Stimulated activated CD8-positive, alpha-beta memory T cell treated with anti-CD3 and anti-CD28 coated beads, Interleukin-15, amount 100 ng/mL, for 1 hour (primary cell): ENCODE measurements at places on chromosomes 3 and 15.

DNA sequence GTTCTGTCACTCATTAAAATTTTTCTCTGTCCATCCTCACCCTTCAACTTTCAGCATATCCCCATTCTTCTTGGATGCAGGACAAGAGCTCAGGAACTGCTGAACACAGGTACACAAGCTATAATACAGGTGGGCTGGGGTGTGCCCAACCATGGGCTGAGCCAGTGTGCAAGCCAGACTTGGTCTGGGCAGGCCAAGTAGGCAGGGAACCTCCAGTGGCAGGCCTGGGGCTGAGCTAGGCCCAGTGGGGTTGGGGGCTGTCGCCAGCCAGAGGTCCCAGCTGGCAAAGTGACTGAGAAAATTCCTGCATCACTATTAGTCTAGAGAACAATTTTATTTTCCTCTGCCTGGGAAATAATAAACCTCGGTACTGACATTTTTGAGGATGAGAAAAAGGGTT is 202.9 kb downstream of the LRRC3B start:
- DNase-seq = no peak

DNA sequence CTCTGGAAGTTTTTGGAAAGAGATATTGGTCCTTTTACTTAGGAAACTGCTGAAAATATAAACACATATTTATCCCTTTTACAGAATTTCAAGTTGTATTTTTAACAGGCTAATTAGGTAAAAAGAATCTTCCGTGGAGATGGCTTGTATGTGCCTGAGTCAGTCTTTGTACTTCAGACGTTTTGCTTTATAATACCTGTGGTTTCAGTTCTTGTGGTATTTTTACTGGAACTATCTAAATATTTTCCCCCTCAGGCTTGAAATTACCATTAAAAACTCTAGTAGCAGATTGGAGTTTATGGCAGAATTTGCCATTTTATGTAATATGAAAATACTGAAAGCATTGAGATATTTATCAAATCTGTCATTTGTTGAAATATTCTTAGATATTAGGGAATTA is 151.6 kb upstream of the CGNL1 start:
- no peak for DNase-seq

DNA sequence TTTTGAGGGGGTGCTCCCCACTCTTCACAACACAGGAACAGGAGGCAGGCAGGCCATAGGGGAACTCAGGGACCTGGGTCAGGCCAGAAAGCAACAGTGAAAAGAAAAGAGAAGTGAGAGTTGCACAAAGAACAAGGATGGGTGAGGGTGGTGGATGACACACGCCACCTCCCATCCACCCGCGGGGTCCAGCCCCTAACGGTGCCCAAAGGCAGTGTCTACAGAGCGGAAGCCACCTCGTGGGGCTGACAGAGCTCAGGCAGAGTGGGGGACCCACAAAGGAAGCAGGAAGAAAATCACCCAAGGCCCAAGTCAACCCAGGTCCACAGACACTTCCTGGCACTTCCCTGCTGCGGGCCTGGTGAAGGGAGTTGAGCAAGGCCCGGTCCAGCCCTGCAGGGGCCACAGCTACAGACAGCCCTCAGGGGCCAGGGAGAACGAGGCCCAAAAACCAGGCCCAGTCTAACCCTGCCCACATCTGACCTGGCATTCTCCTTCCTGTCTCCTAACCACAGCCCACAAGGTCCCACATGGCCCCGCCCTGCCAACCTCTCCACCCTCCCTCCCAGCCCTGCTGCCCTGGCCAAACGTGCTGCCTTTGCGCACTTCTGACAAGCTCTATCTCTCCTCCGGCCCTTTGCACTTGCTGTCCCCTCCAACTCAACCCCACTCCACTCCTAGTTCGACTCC is 5.9 kb downstream of the NUP210 start:
- DNase-seq = no peak

DNA sequence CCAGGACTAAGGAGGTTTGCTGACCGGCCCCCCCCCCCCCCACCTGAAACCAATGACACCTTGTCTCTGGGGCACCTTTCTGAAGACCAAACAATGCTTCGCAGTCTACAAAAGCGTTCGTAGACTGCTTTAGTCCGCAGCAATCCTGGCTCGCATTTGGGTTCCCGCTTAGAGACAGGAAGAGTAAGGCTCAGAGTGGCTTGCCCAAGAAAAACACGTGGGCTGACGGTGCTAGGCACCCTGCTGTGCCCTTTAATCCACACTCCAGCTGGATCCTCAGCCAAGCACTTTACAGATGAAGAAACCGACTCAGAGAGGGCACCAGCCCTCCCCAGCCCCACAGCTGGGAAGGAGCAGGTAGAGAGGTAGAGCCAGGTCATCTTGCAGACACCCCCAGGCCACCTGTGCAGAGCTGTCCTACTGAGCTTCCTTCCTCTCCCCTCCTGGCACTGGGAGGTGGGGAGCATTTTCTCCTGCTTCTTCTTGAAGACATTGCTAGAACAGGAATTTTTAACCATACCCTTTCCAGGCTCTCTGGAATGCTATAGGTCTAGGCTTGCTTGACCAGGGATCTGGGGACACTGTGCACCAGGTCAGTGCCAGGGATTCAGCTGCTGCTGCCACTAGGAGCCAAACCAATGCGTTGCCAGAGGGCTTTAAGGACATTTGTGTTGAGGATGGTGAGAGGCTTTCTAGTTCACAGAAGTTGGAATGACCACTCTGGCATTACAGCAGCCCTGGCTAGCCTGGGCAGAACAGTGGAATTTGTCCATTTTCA is 1.0 kb upstream of the KLF15 start:
- no peak for DNase-seq
